GM12891 (cell line): ENCODE measurements at places on chromosomes 4 and X.

DNA sequence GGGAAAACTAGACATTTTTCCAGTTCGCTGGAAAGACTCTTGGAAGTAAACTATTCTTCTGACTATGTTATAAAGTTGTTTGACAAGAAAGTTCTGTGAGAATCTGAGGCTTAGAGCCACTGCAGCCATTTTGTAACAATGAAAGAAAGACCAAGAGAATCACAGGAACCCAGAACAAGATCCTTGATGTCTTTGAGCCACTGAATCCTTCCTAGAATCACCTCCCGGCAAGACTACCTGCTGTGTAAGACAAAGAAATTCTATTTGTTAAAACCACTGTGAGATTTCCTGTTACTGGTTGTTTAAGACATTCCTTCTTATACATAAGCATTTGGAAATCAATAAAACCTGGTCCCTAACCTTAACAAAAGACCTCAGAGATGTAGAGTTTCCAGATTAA, 175.7 kb upstream of the RASGEF1B start:
- DNase-seq: no peak

DNA sequence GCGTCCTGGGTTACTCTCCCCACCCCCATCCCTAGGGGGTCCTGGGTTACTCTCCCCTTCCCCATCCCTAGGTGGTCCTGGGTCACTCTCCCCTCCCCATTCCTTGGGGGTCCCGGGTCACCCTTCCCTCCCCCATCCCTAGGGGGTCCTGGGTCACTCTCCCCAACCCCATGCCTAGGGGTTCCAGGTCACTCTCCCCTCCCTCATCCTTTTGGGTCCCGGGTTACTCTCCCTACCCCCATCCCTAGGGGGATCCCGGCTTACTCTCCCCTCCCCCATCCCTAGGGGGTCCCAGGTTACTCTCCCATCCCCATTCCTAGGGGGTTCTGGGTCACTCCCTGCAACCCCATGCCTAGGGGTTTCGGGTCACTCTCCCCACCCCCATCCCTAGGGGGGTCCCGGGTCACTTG, 1.5 kb downstream of the ASMTL start:
- no peak for DNase-seq

- no peak for DNase-seq
Measured at GRCh38 chr4:87521757-87522374, 7.3 kb downstream of the SPARCL1 start.

DNA sequence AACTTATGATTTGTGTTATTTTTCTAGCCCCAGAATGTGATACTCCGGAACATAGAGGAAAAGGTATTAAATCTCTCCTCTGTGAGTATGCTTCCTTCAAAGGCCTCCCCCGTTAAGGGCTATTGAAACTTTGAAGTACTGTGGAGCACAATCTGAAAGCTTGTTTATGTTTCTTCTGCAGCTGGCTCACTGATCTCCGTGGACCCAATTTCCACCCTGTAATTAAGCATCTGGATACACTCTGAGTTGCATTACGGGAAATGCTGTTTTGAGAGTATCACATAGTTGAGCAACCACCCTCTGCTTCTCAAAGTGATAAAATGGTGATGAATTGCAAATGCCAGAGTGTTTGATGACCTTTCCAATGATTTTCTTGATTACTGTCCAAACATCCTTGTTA, 296.8 kb upstream of the PABPC5 start:
- DNase-seq: no peak

GRCh38 chrX:153825042-153825441, 5.3 kb downstream of the PDZD4 start:
- DNase-seq: no peak

DNA sequence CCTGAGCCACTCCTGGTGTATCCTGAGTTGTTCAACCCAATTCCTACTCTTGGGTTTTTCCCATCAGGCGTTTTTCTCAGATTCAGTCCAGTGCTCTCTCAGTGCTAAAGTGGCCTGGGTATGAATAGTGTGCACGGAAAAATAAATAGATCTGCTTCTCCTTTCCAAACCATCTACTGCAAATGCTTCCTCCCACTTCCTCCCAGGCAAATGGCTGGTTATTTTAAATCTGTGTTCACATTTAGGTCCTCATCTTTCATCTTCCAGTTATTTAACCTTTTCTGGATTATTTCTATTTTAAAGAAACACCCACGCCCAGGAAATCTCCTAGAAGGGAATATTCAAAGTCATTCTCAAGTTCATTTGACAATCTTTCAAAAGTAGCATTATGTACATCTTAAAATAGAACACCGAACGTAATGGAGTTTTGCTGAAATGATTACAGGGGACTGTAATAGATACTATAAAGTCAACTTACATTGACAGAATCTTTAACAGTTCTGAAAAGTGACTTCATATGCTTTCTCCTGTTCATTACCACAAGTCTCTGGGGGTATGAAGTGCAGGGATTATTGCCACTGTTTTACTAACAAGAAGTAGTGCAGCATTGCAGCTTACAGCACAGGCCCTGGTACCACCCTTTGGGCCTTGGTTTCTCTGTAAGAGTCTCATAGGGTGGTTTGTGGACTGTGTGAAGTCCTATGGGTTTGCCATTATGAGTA, 66.3 kb downstream of the MED28 start:
- DNase-seq: no peak
